Ecto neural progenitor cell (in vitro differentiated cells): ENCODE measurements at places on chromosomes 12 and 14.

DNA sequence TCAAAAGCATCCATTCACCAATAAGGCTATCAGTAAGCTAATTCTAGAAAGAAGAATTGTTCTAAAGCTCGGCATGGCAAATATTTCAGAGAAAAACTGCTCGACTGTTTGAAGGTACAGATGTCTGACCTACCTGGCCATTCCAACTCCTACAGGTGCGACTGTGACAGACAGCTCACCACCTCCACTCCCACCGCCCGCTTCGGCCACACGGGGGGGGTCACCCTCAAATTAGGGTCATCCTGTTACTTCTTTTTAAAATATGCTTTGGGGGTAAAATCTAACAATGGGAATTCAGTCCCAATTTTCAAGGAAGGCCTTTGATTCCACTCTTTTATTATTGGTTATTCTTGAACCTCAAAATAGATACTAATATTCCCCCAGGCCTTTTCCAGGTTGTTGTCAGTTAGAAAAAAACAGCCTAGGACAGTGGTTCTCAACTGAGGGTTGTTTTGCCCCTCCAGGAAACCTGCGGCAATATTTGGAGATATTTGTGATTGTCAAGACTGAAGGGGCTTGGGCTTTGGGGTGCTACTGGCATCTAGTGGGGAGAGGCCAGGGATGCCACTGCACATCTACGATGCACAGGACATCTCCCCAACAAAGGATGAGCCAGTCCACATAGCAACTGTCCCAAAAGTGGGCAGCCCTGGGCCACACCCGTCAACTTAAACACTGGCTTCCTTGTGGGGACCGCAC, 81.2 kb downstream of the BCL11B start:
- no peak for DNase-seq

DNA sequence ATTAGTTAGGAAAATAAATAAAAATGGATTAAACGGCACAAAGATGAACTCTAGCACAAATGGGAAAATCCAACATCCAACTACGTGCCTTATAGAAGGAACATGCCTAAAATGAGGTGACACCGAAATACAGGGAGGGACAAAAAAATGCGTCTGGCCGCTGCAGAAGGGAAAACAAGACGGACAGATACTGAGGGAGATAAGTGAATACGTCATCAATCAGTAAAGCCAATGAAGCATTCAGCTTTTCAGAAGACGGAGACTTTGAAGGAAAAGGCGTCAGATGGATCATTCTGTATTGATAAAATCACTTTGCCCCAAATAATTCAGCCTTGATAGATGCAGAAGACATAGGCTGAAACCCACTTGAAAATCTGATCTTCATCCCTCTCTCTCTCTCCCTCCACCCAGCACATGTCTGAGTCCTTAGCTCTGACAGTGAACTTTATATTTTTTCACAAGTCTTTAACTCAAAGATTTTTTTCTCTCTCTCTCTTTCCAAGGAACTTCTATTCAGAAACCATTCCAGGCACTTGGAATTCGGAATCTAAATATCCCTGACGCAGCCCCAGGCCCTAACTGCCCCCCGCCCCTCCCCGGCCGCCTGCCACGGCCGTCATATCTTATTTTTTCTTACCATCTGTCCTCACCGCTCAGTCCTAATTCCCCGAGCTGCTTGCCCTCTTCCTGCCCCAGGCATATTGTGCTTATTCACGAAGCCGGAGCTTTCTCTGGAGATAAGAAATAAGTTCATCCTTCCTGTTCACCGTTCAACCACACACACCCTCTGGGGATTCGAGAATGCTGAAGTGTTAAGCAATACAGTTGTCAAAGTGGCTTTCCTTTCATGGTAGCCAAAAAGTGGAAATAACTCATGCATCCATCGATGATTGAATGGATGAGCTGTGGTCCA, 35.5 kb upstream of the RFLNA start:
- DNase-seq = no peak

DNA sequence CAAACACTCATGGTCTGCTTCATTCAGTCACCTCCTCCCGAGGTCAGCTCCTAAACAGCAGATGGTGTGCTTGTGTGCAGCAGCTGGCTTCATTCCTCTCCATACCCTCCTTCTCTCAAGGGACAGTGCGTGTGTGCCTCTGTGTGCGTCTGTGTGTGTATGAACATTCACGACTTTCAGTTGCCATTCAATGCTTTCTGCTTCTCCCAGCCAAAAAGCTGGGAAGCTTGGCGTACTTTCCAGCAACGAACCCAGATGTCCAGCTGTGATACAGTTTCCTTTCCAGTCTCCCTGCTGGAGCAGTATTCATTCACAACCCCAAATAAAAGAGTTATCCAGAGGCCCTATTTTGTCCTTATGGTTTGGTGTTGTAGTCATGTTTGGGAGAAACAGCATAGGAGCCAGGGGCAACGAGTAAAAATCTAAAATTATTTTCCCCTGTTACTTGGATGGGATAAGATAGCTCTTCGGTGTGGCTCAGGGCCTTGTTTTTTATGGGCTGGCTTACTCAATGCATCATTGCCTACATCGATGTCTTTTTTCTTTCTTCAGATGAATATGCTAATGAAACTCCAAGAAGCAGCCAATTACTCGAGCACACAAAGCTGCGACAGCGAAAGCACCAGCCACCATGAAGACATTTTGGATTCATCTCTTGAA, 379.3 kb downstream of the NAV3 start:
- no peak for DNase-seq

- no peak for DNase-seq
Observed at GRCh38 chr14:104177411-104177810, 39.0 kb downstream of the KIF26A start.

- DNase-seq = no peak
Observed at GRCh38 chr14:90426663-90427062, 29.8 kb downstream of the CALM1 start.

- DNase-seq = no peak
Observed at GRCh38 chr12:69515394-69515930, 45.3 kb downstream of the FRS2 start.

DNA sequence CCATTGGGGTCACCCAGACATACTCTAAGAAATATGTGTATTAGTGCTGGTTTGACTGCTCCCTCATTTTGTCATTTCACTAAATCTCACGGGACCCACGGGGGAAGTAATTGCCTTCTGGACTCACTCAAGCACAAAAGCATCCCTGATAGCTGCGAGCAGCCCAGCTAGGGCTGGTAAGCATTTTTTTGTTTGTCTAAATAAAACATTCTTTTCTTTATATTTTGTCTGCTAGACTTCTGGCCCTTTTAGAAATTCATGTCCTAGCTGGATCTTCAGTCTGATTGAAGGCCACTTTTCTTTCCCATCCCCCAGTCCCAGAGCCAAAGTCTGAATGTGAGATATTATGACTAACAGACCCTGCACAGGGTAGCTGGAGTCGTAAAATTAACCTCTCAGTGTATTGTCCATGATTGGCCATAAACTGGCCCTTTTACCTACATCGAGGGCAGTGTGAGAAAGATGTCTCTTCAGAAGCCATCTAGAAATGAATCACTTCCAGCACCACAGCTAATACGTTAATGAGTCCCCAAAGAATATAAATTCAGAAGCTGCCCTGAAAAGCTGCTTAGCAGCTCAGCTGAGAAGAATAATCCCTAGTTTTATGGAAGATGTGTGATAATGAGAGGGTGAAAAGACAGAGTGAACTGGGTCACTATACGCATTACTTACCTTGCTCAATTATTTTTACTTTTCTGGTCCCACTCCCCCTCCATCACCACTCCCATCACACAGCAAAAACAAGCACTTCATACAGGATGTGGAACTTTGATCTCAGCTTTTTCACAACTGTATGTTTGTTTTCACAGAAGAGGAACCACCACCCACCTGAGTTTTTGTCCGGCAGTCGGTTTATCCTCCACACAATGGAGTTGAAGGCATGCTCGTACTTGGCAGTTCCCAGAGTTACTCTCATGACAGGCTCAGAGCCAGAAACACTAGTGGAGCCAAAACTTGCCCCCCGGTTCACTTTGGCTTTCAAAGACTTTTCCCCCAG, 55.6 kb upstream of the GTF2A1 start:
- DNase-seq = no peak

DNA sequence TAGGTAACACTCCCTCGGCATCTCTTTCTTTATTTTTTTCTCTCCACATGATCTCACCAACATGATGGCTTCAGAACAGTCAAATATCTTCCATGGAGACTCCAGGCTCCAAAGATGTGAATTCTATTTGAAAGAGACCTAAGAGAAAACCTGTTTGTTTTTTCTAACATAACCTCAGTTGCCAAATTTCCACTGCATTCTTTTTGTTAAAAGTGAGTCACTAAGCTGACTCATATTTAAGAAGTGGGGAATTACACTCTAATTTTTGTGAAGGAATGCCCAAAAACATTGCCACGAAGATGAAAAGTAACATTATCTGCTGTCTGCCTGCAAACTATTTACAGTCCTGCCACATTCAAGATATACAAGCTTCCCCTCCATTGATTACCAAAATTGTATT, 1337.6 kb downstream of the LRFN5 start:
- DNase-seq = no peak

DNA sequence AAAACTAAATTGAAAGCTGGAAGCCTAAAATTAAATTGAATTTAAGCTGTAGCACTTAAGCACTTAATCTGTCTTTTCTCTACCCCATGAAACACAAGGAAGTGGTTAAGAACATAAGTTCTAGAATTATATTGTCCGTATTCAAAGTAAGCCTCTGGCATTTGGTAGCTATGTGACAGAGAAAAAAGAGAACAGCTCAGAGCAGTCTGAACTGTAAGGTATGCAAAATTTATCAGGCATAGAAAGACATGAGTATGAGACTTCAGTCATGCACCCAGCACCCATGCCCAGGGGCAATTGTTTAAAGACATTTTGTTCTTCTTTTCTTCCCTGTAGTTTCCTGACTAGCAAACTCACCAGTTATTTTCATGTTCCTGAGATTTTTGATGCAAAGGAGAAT, 116.7 kb downstream of the KCNMB4 start:
- no peak for DNase-seq

DNA sequence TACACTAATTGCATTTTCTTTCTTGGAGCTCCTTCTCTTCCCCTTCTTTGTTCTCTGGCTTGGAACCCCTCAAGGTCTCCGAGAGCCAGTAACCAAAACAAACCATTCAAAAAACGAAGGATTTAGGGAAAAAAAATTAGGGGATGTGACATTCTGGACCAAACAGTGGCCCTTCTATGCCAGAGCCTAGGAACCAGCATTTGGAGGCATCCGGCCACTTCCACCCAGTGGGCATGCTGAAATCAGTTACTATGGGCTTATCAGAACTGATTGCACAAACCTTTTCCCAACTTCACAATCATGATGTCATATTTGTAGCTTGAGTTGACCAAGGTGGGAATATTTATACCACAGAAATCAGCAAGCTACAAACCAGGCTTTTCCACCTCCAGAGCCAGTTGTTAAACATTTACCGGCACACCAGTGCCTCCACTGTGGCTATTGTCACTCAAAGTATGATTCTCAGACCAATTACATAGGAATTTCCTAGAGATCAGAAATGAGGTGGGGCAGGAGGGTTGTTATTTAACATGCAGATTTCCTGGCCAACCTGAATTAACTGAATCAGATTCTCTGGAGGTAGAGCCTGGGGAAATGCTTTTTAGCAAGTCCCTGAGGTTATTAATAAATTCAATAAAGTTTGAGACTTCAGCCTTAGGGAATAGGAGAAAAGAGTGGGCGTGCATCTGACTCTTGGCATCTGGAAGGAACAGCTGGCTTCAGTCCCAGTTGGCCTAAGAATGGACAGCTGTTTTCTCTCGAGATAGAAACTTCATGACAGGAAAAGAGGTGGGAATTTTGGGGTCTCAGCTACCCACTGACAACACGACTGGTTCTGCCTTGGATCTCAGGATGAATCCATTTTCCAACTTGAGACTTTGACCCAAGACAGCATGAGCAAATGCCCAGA, 273.9 kb downstream of the ZFP36L1 start:
- no peak for DNase-seq

DNA sequence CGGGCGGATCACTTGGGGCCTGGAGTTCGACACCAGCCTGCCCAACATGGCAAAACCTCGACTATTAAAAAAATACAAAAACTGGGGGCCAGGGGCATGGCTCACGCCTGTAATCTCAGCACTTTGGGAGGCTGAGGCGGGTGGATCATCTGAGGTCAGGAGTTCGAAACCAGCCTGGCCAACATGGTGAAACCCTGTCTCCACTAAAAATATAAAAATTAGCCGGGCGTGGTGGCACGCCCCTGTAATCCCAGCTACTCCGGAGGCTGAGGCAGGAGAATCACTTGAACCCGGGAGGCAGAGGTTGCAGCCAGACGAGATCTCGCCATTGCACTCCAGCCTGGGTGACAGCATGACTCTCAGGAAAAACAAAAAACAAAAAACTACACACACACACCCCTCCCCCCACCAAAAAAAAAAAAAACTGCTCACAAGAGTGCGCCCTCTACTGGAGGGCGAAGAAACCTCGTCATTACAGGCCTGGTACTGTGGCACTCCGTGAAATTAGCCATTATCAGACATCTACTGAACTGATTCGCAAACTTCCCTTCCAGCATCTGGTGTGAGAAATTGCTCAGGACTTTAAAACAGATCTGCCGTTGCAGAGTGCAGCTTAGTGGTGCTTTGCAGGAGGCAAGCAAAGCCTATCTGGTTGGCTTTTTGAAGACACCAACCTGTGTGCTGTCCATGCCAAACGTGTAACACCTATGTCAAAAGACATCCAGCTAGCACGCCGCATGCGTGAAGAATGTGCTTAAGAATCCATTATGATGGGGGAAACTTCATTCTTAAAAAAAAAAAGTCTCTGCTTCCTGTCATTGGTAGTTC, 7.7 kb downstream of the PPP1R3E start:
- DNase-seq = peak; percentile 57

- DNase-seq = no peak
Observed at GRCh38 chr12:109693653-109694600, 19.7 kb upstream of the FAM222A start.

DNA sequence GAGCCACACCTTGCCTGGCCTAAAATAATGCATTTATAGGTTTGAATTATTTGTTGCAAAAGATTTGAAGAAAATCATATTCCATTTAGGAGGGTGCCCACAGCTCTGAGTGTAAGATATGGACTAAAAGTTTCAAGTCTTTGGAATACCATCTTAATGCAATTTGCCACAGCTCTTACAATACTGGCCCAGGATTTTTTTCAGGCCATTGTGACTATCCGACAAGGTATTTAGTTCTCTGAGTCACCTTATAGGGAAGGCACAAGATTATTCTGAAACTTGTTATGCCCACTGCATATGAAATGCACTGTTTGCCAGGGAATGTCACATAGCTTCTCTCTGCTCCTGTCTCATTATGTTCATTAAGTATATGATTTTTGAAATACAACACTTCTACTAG, 29.6 kb upstream of the SLC6A13 start:
- no peak for DNase-seq

GRCh38 chr14:63960926-63961567, 108.2 kb downstream of the SYNE2 start:
- no peak for DNase-seq

- DNase-seq = peak; percentile 73
Observed at GRCh38 chr14:41606532-41607303, at the start of gene LRFN5. Gene LRFN5, plus strand, starts transcription at chr14:41606876.

DNA sequence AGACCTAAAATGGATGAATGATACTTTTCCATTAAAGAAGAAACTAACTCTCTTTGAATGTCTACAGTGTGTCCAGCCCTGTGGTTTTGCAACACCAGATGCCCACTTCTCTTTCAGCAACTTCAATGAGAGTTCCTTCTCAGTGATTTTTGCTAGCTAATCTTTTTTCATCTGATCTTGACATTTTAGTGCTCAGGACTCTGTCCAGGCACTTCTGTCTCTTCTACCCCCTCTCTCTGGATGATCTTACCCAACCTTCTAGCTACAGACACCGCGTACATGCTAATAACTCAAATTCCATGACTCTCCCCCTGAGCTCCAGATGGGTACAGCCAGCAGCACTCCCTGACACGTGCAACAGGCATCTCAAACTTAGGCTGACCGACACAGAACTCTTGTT, 161.1 kb upstream of the FOXN3 start:
- no peak for DNase-seq
